GDM1 (cell line): ENCODE measurements at places on chromosomes 16 and 17.

- peak; percentile 97 for DNase-seq
Measured at GRCh38 chr17:7035591-7036368, at the start of gene SLC16A13. TSS of gene SLC16A13 (plus strand) at chr17:7036015. CDS start at chr17:7036383, 368 bp downstream.

DNA sequence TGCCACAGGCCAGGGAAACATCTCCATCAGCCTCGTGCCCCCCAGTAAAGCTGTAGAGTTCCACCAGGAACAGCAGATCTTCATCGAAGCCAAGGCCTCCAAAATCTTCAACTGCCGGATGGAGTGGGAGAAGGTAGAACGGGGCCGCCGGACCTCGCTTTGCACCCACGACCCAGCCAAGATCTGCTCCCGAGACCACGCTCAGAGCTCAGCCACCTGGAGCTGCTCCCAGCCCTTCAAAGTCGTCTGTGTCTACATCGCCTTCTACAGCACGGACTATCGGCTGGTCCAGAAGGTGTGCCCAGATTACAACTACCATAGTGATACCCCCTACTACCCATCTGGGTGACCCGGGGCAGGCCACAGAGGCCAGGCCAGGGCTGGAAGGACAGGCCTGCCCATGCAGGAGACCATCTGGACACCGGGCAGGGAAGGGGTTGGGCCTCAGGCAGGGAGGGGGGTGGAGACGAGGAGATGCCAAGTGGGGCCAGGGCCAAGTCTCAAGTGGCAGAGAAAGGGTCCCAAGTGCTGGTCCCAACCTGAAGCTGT lies 3.4 kb downstream of the NXPH3 start:
- no peak for DNase-seq

DNA sequence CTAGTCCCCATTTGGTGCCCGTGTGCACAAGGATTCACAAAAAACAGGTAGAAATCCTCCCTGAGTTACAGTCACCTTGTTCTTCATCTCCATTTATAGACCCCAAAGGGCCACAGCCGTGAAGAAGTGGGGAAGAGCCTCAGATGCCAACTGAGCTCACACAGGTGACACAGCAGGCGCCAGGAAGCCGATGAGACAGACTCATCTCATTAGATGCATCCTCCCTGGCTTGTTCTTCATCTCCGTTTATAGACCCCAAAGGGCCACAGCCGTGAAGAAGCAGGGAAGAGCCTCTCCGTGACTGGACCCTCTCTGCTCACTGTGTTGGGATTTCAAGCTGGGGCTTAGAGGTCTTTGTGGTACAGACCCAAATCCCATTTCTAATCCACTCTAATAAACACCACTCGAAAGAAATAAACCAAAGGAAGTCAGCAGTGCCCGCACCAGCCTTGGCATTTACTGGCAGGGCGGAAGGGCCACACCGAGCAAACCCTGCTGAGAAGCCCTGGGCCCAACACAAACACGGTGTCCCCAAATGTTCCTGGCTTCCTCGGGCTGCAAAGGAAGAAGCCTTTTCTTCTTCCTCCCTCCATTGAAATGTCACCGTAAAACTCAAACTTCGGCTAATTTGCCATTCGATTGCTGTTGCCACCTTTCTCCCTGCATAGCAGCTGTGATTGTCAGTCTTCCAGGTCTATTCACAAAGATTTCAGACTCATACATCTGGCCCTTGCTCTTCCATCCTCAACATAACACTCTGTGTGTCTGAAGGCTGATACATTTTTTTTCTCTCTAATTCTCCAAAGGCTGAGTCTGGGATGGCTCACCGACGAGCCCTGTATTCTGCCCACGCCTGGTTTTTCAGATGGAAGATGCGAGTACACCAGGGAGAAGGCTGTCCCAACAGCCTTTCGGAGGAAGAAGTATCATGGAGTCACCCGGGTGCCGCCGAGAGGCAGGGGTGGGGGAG lies 44.9 kb upstream of the DOC2B start:
- no peak for DNase-seq

- peak; percentile 59 for DNase-seq
Measured at GRCh38 chr17:30336369-30337171, 2.7 kb upstream of the TMIGD1 start.

GRCh38 chr17:74671031-74671771 lies 41.5 kb downstream of the CD300LF start:
- peak; percentile 10 for DNase-seq

- DNase-seq = no peak
Measured at GRCh38 chr16:73323880-73324279, 276.0 kb upstream of the ZFHX3 start.

- no peak for DNase-seq
Measured at GRCh38 chr17:33854596-33854995, 400.5 kb upstream of the CCL2 start.

GRCh38 chr16:29824589-29825144 lies 4.4 kb downstream of the MVP start:
- DNase-seq = no peak

GRCh38 chr16:88721236-88721635 lies 14.9 kb downstream of the CTU2 start:
- DNase-seq = no peak

DNA sequence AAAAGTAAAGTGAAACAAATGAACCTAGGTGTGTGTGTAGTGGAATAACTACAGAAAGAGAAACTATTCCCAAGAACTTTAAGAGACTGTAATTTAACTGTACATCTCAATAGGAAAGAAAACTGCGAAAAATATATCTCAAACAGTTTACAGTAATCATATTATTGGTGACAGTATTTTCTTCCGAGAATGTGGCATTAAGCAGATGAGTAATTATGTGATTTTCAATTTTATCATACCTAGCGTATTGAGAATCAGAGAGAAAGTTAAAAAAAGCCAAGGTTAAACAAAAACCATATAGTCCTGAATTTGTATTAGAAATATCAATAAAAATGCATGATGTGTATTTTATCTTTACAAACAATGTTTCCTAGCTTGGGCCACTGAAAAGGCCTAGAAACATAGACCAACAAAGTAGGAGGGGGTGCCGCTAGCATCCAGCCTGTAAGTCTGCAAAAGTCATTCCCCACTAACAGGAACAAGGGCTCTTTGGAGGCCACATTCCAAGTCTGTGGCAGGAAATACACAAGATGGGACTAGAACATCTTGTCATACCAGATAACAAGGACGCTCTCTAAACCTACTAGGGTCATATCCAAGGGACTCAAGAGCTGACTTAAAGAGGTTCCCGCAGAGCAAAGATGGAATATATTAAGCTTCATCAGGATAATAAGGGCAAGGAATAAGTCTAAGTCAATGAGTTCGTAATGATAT lies 20.5 kb downstream of the RNF157 start:
- no peak for DNase-seq

DNA sequence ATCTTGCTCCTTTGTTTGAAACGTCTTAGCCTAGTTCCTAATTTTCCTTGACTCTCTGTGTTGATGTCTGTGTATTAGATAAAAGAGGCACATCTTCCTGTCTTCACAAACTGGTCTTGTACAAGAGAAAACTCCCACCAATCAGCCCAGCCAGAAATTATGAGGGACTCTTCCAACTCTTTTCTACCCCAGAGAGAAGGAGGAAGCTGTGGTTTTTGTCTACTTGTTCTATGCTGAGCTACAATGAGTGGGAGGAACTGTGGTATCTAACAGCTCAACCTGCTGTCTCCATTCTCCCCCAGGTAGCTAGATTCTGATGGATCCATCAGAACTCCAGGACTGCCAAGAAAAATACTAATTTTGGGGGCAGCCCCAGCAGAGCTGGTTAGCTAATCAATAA lies 392.5 kb downstream of the HS3ST3B1 start:
- peak; percentile 59 for DNase-seq

- no peak for DNase-seq
Measured at GRCh38 chr16:79582789-79583188, 17.7 kb downstream of the MAF start.

- DNase-seq = no peak
Measured at GRCh38 chr17:66713533-66714042, 121.3 kb upstream of the CACNG5 start.

- no peak for DNase-seq
Measured at GRCh38 chr16:74667255-74667700, 601 bp upstream of the RFWD3 start.

- DNase-seq = no peak
Measured at GRCh38 chr16:7581175-7581574, 248.5 kb downstream of the RBFOX1 start.

DNA sequence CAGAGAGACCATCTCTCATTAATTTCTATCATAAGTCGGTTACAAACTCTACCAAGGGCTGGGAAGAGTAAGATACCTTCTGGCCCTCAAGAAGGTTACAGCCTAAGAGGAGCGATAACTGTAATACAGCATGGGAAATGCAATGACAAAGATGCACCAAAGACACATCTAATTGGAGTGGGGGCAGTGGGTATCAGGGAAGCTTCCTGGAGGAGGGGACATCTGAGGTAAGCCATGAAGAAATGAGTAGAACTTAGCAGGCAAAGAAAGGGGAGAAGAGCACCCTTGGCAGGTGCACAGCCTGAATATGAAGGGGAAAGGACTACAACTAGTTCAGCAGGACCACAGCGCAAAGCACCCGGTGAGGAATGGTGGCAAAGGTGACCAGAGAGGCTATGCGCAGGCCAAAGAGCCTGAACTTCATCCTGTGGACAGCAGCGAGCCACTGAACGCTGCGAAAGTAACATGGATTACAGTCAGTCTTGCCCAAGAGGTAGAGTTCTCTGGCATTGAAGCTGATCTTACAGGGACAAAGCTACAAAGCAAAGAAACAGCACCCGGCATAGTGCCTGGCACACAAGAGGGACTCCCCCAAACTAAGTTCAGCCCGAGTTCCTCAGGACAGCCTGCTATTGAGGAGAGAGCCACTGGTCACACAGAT lies 2.8 kb downstream of the TBC1D10B start:
- no peak for DNase-seq

- DNase-seq = no peak
Measured at GRCh38 chr16:68900009-68900408, 56.7 kb downstream of the TANGO6 start.

GRCh38 chr17:44037471-44037870 lies 22.7 kb upstream of the TMEM101 start:
- DNase-seq = no peak

- DNase-seq = peak; percentile 86
Measured at GRCh38 chr16:88799569-88800276, 3.9 kb upstream of the CDT1 start.

DNA sequence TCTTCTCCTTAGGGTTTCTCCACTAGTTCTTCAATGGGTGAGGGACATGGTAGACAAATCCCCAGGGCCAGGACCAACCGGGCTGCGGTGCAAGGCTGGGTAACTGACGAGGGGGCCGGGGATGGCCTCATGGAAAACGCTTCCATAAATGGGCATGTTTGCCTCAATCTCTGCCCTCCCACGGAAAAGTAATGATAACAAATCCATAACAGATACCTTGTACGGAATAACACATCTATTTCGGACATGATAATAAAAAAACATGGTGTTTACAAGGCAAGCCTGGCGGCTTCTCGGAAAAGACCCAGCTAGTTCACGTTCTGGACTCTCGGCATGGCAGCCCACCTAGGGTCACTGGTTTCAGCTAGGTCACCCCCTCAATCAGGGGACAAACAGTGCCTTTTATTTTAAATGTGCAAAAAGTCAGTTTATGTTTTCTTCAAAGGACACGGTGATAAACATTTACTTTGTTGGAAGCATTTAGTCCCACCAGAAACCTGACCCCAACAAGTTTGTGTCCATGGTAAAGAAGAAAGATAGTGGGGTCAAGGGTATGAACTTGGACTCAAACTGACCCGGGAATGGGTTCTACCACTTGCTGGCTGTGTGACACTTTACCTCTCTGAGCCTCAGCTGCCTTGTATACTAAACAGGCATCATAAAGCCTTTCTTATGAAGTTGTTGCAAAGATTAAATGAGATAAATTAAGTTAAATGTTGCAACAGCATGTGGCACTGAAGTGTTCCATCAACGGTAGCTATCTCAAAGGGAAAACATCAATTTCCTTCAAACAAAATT lies 1.7 kb downstream of the MYH11 start:
- DNase-seq = no peak

DNA sequence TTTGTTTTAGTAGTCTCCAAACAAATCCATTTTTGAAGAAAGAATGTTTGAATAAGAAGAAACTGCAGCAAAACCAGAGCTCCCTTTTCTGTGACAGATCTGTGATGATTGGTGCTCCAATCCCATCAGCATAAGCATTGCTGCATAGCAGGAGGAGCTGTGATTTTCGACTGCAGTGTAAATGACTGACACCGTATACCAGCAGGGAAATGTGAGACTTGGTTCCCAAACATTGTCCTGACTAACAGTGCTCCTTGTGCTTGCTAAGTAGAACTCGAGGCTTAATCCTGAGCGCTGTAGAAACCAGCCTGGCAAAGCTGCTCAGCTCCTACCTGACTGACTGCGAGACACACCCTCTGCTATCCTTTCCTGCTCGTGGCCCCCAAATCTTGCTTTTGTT lies 57.2 kb downstream of the NUP93 start:
- DNase-seq = no peak

DNA sequence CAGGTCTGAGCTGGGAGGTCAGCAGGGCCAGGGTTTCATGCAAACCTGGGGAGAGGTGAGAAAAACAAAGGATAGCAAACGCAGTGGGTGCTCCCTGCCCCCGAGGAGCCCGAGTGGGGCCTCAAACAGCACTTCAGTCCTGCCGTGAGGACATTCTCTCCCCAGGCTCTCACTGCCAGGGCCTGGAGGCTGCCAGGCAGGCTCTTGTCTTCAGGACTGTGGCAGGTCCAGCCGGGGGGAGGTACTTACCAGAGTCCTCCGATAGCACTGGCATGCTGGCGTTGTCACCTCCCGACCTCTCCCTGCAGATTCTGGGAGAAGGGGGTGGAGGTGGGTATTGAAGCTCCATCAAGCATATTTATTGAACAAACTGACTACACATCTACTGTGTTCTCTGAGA lies 1.3 kb downstream of the MPP3 start:
- DNase-seq = no peak

DNA sequence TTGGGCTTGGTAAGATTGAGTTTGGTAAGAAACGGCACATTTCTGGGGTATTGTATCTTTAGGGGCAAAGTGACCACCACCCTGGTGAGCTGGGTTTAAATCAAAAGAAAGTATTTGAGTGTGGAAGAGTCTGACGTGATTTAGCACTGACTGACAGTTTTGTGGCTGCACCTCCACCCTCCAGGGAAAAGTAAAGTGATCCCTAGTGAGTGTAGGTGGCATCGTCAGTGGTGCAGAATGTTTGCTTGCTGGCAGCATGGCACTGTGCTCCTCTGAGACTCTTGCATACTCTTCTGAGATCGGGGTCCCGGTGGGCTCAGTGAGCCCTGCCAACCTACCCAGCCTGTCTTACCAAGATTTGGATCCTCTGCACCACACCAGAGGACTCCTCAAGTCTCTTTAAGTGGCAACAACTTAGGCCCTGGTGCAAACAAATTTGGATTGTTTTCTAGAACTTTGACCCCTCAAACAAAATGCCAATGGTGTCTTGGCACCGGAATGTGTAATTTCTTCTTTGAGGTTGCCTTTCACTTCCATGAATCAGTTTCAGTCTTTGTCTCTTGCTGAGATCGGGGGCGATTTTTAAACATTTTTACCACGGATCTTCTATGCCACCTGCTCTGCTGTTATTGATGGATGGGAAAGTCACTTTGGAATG lies 2.8 kb downstream of the PRKCB start:
- no peak for DNase-seq

GRCh38 chr17:72097144-72097543 lies 23.7 kb upstream of the SOX9 start:
- no peak for DNase-seq

GRCh38 chr16:50268352-50268751 lies 2.0 kb downstream of the ADCY7 start:
- no peak for DNase-seq

GRCh38 chr17:69608141-69608540 lies 193.6 kb downstream of the MAP2K6 start:
- no peak for DNase-seq

- no peak for DNase-seq
Measured at GRCh38 chr16:84548971-84549844, 44.7 kb upstream of the MEAK7 start.

GRCh38 chr16:4780235-4780634 lies 7.9 kb downstream of the SEPTIN12 start:
- no peak for DNase-seq
